ENCODE measurements at places on chromosomes 4 and X. TPM values are rescaled to one million over a fixed set of nuclear protein-coding genes. Genes with fewer than 3 reads are reported as not detected.

DNA sequence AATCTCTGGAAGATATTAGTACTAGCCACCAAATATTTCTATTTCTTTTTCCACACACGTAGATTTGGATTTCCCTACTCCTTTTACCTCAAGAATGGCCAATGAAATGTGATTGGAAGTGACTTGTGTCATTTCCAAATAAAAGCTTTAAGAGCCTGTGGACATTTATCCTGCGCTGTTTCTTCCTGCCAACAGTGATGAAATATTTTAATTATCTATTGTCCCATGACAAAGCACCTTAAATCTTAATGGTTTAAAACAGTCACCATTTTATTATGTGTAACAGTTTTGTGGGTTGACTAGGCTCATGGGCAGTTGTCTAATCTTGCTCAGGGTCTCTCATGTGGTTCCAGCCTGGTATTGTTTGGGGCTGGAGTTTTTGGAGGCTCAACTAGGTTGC lies 3.5 kb upstream of the PGRMC2 start:
- DNase-seq: no peak

- no peak for DNase-seq
Observed at GRCh38 chr4:3227878-3228675, 20.9 kb upstream of the MSANTD1 start.

- no peak for DNase-seq
Observed at GRCh38 chrX:22012931-22013330, 19.2 kb upstream of the PHEX start.

GRCh38 chrX:120672389-120672788 lies 42.5 kb upstream of the C1GALT1C1 start:
- DNase-seq: peak; percentile 31

DNA sequence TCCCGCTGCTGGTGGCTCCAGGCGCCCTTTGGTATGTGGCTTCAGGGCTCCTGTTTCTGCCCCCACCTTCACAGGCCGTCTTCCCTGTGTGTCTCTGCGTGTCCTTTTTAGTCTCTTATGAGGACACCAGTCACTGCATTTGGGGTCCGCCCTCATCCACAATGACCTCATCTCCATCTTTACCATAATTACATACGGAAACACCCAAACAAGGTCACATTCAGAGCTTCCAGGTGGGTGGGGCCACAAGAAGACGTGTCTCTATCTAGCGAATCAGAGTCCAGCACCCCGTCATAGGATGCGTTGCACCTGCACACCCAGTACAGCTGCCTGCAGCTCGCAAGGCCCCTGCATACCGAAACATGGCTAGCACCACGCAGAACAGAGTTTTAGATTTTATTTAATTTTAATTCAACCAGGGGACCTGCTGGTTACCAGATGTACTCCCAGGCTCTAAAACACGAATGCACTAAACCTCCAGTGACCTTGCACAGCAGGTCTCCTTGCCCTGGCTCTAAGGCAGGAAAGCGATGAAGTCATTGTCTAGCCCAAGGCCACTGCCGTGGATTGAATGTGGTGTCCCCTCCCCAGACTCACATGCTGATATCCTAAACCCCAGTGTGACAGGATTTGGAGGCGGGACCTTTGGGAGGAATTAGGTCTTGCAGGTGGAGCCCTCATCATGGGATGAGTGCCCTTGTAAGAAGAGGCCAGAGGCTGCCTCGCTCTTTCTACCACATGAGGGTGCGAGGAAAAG lies 30.3 kb downstream of the ABLIM2 start:
- DNase-seq: no peak

Gene ANOS1
- total RNA-seq: 7.0 TPM

- no peak for DNase-seq
Observed at GRCh38 chrX:110008011-110008635, 5.2 kb downstream of the TMEM164 start.

DNA sequence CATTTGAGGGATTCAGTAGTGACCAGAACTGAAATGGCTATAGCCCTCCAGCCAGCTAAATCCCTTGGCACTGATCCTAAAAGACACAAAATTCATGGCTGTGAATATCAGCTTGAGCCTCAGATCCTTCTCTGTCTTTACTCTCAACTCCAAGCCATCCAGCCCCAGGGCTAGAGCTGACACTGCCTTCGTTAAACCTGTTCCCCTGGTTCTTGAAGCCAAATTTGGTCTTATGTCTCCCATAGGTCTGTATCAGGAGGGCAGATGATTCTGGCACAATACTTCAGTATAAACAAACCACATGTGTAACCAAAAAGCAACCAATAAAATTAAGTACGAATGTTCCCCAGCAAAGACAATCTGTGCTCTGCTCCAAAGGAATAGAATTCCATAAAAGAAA lies 78.0 kb downstream of the ANOS1 start:
- DNase-seq: no peak

- peak; percentile 37 for DNase-seq
Observed at GRCh38 chrX:8191022-8191421, 20.0 kb upstream of the VCX2 start.

DNA sequence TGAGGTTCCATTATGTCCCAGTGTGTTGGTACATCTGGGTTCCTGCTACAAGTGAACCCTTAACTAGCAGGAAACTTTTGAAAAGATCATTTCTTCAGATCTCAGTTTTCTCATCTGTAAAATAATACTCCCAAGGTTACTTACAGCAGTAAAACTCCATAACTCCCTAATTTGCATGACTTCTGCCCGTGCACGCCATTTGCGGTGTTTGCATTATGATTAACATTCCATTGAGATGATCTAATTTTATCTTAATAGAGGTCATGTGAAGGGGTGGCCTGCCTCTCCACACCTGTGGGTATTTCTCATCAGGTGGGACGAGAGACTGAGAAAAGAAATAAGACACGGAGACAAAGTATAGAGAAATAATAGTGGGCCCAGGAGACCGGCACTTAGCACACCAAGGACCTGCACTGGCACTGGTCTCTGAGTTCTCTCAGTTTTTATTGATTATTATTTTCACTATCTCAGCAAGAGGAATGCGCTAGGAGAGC lies 219.8 kb downstream of the TLL1 start:
- no peak for DNase-seq

Data from kidney epithelial cell (primary cell).